ENCODE measurements at places on chromosomes 4 and X. TPM values are rescaled to one million over a fixed set of nuclear protein-coding genes. Genes with fewer than 3 reads are reported as not detected.

Gene HTT-AS
- total RNA-seq: not detected

Gene GABRG1
- total RNA-seq: not detected

Gene GLUD2
- total RNA-seq: 1.4 TPM

Gene PAGE2B
- total RNA-seq: not detected

Gene MGAT4D
- total RNA-seq: not detected

Gene CITED1
- not detected for total RNA-seq

Gene STAP1
- not detected for total RNA-seq

Gene SMIM43
- total RNA-seq: 1.1 TPM

Gene FGF13
- 26.5 TPM for total RNA-seq

Gene LINC00632
- 10.9 TPM for total RNA-seq

Gene SULT1E1
- 0.41 TPM for total RNA-seq

Gene STAG2
- 88.7 TPM for total RNA-seq

Gene CT45A9
- total RNA-seq: not detected

Gene UGT8
- 0.27 TPM for total RNA-seq

Gene MEPE
- not detected for total RNA-seq

Gene SGMS2
- total RNA-seq: 144 TPM

Gene NAA15
- 46.5 TPM for total RNA-seq

Gene ZNF157
- not detected for total RNA-seq

Gene C1QTNF7
- 0.18 TPM for total RNA-seq

Gene RBM46
- total RNA-seq: not detected

Gene JAKMIP1
- not detected for total RNA-seq

Gene HS6ST2
- total RNA-seq: not detected

Gene CT55
- not detected for total RNA-seq

Gene XAGE2
- total RNA-seq: not detected

Gene TKTL1
- not detected for total RNA-seq

Gene BMP3
- total RNA-seq: not detected

Gene SSX4B
- not detected for total RNA-seq

Gene TLR1
- 3.2 TPM for total RNA-seq

Gene CXCL11
- not detected for total RNA-seq

Gene LANCL3
- 0.18 TPM for total RNA-seq

Gene FDCSP
- not detected for total RNA-seq

Measured in fibroblast of the aortic adventitia (primary cell).